ENCODE measurements at places on chromosomes 1 and 21.

- DNase-seq = no peak
Measured at GRCh38 chr1:199976496-199977144, 50.9 kb upstream of the NR5A2 start.

DNA sequence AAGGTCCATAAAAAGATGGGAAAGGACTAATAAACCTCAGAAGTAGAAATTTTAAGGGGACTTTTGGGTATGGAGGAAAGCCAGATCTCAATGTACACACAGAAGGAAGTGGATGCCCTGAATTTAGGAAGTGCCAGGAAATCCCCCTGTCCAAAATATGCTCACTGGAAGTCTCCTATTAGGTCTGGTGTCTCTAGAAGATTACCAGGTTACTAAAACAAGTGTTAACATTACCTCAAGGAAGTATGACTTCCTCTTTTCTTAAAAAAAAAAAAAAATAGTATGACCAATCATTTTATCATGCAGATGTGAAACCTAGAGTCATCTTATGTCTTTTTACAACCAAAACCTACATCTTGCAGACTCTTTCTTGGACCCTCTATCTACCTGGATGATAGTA is 30.7 kb downstream of the CD58 start:
- DNase-seq = no peak

GRCh38 chr1:232143315-232143886 is 486.5 kb downstream of the SIPA1L2 start:
- peak; percentile 28 for DNase-seq

DNA sequence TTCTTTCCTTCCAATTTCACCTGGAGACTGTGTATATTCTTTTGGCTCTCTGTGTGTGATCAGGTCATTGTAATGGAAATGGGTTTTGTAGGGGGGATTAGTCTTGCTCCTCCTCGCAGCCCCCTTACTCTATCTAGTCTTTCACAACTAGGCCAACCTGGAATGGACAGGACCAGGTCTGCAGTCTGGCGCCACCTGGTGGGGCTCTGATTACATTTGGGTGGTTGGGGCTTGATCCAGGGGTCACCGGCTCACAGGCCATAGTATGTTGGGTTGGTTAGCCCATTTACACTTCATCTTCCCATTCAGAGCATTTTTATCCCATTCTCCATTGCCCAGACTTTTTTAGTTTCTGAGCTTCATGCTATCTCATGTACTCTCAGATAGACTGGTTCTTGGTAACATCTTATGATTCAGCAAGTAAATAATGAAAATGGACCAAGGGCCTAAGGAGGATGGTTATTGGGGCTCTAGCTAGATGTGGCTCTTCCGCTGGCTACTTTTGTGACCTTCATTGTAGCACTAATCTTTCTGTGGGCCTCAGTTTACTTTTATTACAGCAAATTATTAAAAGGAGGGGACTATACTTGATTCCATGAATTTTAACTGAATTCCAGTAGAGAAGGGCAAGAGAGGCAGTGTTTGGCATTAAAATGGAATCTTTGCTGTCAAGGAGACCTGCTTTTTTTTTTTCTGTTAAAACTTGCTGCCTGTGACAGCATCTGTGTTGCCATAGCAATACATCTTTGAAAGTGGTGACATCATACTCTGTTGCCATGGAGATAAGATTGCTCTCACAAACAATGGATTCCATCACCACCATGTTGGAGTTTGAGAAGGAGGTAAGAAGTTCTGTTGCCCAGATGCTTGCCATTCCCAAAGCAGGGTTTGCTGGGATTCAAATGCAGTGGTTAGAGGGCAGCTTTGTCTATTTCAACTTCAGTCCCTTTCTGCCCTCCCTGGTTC is 150.1 kb downstream of the PLXNA2 start:
- DNase-seq = peak; percentile 61

DNA sequence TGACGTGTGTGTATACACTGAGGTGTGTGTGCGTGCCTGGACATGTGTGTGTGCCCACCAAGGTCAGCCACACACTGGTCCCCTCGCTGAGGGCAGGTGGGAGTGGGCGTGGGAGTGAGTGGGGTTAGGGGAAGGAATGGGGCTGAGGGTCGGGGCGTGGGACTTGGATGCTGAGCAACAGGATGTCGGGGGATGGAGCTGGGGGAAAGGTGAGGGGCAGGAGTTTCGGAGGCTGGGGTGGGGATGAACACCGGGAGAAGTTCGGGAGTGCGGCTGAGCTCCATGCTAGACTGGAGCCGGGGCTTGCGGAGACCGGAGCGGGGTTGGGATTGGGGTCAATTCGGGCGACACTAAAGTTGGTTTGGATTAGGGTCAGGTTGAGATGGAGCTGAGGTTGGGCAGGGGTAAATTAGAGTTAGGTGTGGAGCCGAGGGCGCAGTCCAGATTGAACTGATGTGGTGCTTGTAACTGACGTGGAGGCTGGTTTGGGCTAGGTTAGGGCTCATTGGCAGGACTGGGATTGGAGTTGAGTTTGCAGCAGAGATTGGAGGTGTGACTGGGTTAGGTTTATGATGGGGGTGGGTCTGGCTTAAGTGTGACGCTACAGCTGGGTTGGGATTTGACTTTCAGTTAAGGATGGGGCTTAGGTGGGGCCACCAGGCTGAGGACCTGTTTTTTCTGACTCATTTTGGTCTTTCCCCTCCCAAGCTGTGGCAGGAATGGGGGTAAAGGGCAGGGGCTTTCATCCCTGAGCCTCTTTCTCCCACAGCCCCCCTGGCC is 3.3 kb upstream of the GUCA2A start:
- no peak for DNase-seq

GRCh38 chr1:100290291-100290690 is 24.3 kb downstream of the RTCA start:
- no peak for DNase-seq

- DNase-seq = no peak
Measured at GRCh38 chr1:85275701-85276214, 674 bp downstream of the BCL10 start.

- DNase-seq = no peak
Measured at GRCh38 chr1:15070145-15070748, 83.3 kb upstream of the TMEM51 start.

DNA sequence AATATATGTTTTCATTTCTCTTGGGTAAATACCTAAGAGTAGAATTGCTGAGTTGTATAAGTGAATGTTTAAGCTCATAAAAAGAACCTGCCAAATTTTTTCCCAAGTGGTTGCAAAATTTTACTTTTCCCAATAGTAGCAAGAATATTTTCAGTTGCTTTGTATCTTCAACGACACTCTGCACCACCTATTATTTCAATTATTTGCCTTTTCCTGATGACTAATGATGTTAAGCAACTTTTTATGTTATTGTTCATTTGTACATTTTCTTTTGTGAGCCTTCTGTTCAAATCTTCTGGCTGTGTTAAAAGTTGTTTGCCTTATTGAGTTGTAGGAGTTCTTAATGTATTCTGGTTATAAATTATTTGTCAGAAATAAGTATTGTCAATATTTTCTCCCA is 299.1 kb upstream of the NRIP1 start:
- no peak for DNase-seq

DNA sequence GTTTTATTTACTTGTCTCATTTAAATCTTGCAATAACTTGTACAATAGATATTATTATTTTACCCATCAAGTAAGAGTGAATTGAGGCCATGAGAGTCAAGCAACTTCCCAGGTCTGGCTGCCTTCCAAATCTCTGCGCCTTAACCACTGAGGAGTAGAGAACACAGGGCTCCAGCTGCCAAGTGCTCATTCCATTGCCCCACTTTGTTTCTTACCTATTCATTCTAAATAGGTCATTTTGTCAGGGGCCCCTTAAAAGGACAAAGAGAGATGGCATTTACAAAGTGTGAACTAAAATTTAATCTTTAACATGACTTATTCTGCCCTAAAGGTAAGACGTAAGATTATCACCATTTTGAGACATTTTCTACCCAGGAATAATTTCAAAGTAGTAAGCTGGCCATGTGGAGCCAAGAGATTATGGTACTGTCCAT is 3.5 kb downstream of the PPP1R15B start:
- DNase-seq = peak; percentile 75

Data from EH (cell line).